ENCODE measurements at places on chromosomes 3 and 15. TPM values are rescaled to one million over a fixed set of nuclear protein-coding genes. Genes with fewer than 3 reads are reported as not detected.

The RPL29 gene
- total RNA-seq, result 2,542 TPM

The SLC51B gene
- total RNA-seq, result not detected

The RMDN3 gene
- total RNA-seq, result 11.4 TPM

The TF gene
- total RNA-seq, result not detected

The ZPLD1 gene
- not detected for total RNA-seq

The SNX1 gene
- 30.2 TPM for total RNA-seq

The SCAPER gene
- 2.4 TPM for total RNA-seq

The ZNF660 gene
- total RNA-seq, result 1.5 TPM

The PLSCR2 gene
- total RNA-seq, result not detected

The RUBCN gene
- 22.0 TPM for total RNA-seq

The PCSK6 gene
- total RNA-seq, result not detected

The WDR82 gene
- total RNA-seq, result 40.9 TPM

The SCN11A gene
- not detected for total RNA-seq

The VEPH1 gene
- 25.9 TPM for total RNA-seq

The MFGE8 gene
- 87.6 TPM for total RNA-seq

The CLDN18 gene
- total RNA-seq, result not detected

The CD96 gene
- total RNA-seq, result not detected

The SLC28A1 gene
- not detected for total RNA-seq

The CPLX3 gene
- not detected for total RNA-seq

The KBTBD8 gene
- 0.74 TPM for total RNA-seq

The DUSP7 gene
- total RNA-seq, result 15.5 TPM

The ACOX2 gene
- 6.4 TPM for total RNA-seq

The IFT122 gene
- total RNA-seq, result 24.7 TPM

The LMAN1L gene
- total RNA-seq, result not detected

The LSMEM2 gene
- not detected for total RNA-seq

The CIDEC gene
- total RNA-seq, result 0.15 TPM

The DUOXA2 gene
- not detected for total RNA-seq

The POLG gene
- 64.4 TPM for total RNA-seq

The HTR3E gene
- total RNA-seq, result not detected

The B3GALNT1 gene
- 23.2 TPM for total RNA-seq

The APOD gene
- total RNA-seq, result 1.0 TPM

The MYO5C gene
- 0.15 TPM for total RNA-seq

The TRPM1 gene
- not detected for total RNA-seq

The MUC20 gene
- total RNA-seq, result 0.15 TPM

The IMPG2 gene
- under 0.01 TPM for total RNA-seq

The GRK7 gene
- not detected for total RNA-seq

The ARHGAP11A gene
- total RNA-seq, result 32.6 TPM

The ITGB5 gene
- 67.3 TPM for total RNA-seq

The FSIP1 gene
- 0.17 TPM for total RNA-seq

The PTX3 gene
- total RNA-seq, result 276 TPM

The GNAT1 gene
- not detected for total RNA-seq

The GPR176 gene
- 80.7 TPM for total RNA-seq

The STRIT1 gene
- not detected for total RNA-seq

The NEIL1 gene
- total RNA-seq, result 2.1 TPM

The CKMT1A gene
- total RNA-seq, result not detected

The POLQ gene
- 4.7 TPM for total RNA-seq

The FBXO40 gene
- total RNA-seq, result not detected

The HOMER2 gene
- 0.50 TPM for total RNA-seq

The MME gene
- total RNA-seq, result 154 TPM

The GPR27 gene
- total RNA-seq, result not detected

Data from bronchus fibroblast of lung (primary cell).